ENCODE measurements at places on chromosomes 11 and 22. TPM values are rescaled to one million over a fixed set of nuclear protein-coding genes. Genes with fewer than 3 reads are reported as not detected.

- no peak overlapping the region for H3K4me3 ChIP-seq
- H3K27me3 ChIP-seq: no peaks in the 10 kb centered on the region
- DNase-seq: no peak
- H3K36me3 ChIP-seq: no peaks in the 10 kb centered on the region
- no peaks in the 10 kb centered on the region for H3K4me1 ChIP-seq
These were observed 82.6 kb upstream of the SYT13 start for GRCh38 chr11:45368697-45369096.

DNA sequence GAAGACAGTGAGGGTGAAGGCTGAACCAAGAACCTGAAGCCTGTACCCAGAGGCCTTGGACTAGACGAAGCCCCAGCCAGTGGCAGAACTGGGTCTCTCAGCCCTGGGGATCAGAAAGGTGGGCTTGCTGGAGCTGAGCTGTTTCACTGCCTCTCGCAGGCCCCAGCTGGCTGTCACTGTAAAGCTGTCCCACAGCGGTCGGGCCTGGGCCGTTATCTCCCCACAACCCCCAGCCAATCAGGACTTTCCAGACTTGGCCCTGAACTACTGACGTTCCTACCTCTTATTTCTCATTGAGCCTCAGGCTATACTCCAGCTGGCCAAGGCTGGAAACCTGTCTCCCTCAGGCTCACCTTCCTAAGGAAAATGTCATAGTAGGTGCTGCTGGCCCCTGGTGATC, 4.1 kb downstream of the PPP1CA start:
- no peak overlapping the region for H3K4me3 ChIP-seq
- DNase-seq: no peak
- H3K4me1 ChIP-seq: no peaks in the 10 kb centered on the region
- H3K27ac ChIP-seq: no peak overlapping the region
- no peaks in the 10 kb centered on the region for H3K27me3 ChIP-seq

DNA sequence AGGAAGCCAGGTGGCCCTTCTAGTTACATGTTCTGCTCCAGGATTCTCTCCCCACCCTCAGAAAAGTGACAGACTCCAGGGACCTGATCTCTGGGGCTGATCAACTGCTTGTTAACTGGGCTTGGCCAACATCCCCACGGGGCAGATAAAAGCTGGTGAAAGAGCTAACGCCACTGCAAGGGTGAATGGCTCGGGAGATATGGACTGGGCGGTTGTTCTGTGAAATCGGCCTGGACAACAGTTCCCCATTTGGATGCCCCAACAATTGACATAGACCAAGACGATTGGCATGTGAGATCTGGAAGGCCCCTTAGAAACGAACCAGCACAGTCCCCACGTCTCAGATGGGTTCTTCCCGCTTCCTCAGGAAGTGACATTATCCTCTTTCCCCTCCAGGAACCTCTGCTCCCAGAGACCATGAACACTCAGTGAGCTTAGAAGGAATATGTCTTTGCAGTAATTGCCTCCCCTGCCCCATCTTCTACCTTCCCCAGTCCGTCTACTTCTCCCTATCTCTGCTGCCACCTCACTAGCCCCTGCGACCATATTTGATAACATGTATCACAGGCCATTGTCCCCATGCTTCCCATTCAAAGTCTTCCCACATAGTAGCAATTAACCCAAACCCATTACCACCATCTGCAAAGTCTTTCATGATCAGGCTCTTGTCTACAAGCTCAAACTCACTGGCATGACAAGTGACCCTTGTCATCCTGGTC, 5.6 kb upstream of the PRG2 start:
- no peaks in the 10 kb centered on the region for H3K4me1 ChIP-seq
- H3K36me3 ChIP-seq: no peaks in the 10 kb centered on the region
- H3K27me3 ChIP-seq: no peaks in the 10 kb centered on the region
- no peak for DNase-seq

GRCh38 chr11:87976009-87976408, 199.2 kb downstream of the RAB38 start:
- H3K4me3 ChIP-seq: no peak overlapping the region
- no peaks in the 10 kb centered on the region for H3K27me3 ChIP-seq
- H3K27ac ChIP-seq: no peak overlapping the region
- DNase-seq: no peak

- no peak overlapping the region for H3K4me3 ChIP-seq
- no peaks in the 10 kb centered on the region for H3K27me3 ChIP-seq
- no peaks in the 10 kb centered on the region for H3K4me1 ChIP-seq
These were observed 3.5 kb downstream of the SPON1 start for GRCh38 chr11:13966013-13966412.

- no peaks in the 10 kb centered on the region for H3K4me1 ChIP-seq
- peaks cover 1% of the 10 kb centered on the region for H3K36me3 ChIP-seq
- no peak overlapping the region for H3K4me3 ChIP-seq
- DNase-seq: no peak
- no peaks in the 10 kb centered on the region for H3K27me3 ChIP-seq
- no peak overlapping the region for H3K27ac ChIP-seq
These were observed 85.2 kb upstream of the SCUBE2 start for GRCh38 chr11:9176550-9176949.

- H3K27me3 ChIP-seq: no peaks in the 10 kb centered on the region
- H3K4me1 ChIP-seq: no peaks in the 10 kb centered on the region
- no peak for DNase-seq
- H3K4me3 ChIP-seq: no peak overlapping the region
- H3K27ac ChIP-seq: no peak overlapping the region
These were observed 18.3 kb downstream of the HMGXB4 start for GRCh38 chr22:35275580-35275979.

DNA sequence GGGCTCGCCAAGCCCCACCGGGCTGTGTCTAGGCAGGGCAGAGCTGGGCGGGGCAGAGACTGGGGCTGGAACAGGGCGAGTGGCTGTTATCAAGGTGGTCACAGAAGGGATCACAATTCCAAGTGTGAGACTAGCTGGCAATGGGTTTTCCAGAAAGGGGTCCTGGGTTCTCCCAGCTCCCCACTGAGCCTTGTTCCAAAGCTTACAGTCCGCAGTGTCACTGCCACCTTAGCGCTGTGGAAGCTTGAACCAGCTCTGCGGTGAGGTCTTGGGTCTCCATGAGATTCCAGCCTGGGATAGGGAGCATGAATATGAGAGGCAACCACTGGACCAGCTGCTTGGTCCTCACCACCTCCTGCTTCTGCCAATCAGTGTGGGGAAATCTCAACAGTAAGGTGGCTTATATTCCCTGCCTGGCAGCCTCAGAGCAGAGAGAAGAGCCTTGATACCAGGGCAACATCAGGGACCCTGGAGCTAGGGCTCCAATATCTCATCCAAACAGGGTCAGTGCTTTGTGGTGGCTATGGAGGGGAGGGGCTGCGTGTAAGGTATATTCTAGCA, 831 bp downstream of the CD44 start:
- H3K27me3 ChIP-seq: no peaks in the 10 kb centered on the region
- H3K27ac ChIP-seq: peak overlapping the region; percentile 79
- peaks cover 4% of the 10 kb centered on the region for H3K4me1 ChIP-seq
- peak overlapping the region; percentile 74 for H3K4me3 ChIP-seq
- no peaks in the 10 kb centered on the region for H3K36me3 ChIP-seq

GRCh38 chr11:61827571-61828378, at the start of gene FADS2:
Gene FADS2, plus strand, starts transcription at chr11:61828300. Its CDS starts 91 bp downstream, at chr11:61828391.
- peak within 1 kb of the TSS; percentile 88 for H3K27ac ChIP-seq
- peak within 1 kb of the TSS; percentile 67 for H3K4me3 ChIP-seq
- H3K27me3 ChIP-seq: no peaks in the 10 kb centered on the region
- peak; percentile 98 for DNase-seq

OR10G4 gene
- not detected for total RNA-seq

OR52H1 gene
- 0.78 TPM for total RNA-seq

All from aorta (tissue), 5 donors.